ENCODE measurements at places on chromosomes 4 and X. TPM values are rescaled to one million over a fixed set of nuclear protein-coding genes. Genes with fewer than 3 reads are reported as not detected.

Gene ADH1B
- total RNA-seq, result 8.9 TPM

Gene SPANXA1
- not detected for total RNA-seq

Gene AFF2
- 63.7 TPM for total RNA-seq

Gene DDIT4L
- total RNA-seq, result 8.5 TPM

Gene CBR4
- total RNA-seq, result 55.9 TPM

Gene TIGD2
- total RNA-seq, result 23.9 TPM

Gene CDS1
- 9.1 TPM for total RNA-seq

Gene UXT
- total RNA-seq, result 41.6 TPM

Gene UTP3
- total RNA-seq, result 24.6 TPM

Gene F11
- 0.44 TPM for total RNA-seq

Gene SLC10A6
- total RNA-seq, result 0.99 TPM

Gene RBMX2
- 19.4 TPM for total RNA-seq
